ENCODE measurements at places on chromosomes 2 and 18. TPM values are rescaled to one million over a fixed set of nuclear protein-coding genes. Genes with fewer than 3 reads are reported as not detected.

GRCh38 chr2:40416486-40416885 lies 35.4 kb downstream of the SLC8A1 start:
- DNase-seq, result no peak
- no peak overlapping the region for H3K4me3 ChIP-seq
- no peaks in the 10 kb centered on the region for H3K4me1 ChIP-seq

RRM2 gene
- total RNA-seq, result 11.0 TPM

GRCh38 chr2:229300790-229301189 lies 29.7 kb upstream of the PID1 start:
- no peak for DNase-seq
- no peaks in the 10 kb centered on the region for H3K27me3 ChIP-seq
- peaks cover 8% of the 10 kb centered on the region for H3K4me1 ChIP-seq
- H3K27ac ChIP-seq, result no peak overlapping the region
- no peaks in the 10 kb centered on the region for H3K36me3 ChIP-seq

GRCh38 chr2:224611938-224612337 lies 26.8 kb upstream of the CUL3 start:
- no peaks in the 10 kb centered on the region for H3K27me3 ChIP-seq
- no peaks in the 10 kb centered on the region for H3K36me3 ChIP-seq
- DNase-seq, result no peak
- no peak overlapping the region for H3K4me3 ChIP-seq

GRCh38 chr18:5518179-5518770 lies 25.5 kb downstream of the EPB41L3 start:
- no peak overlapping the region for H3K4me3 ChIP-seq
- no peaks in the 10 kb centered on the region for H3K36me3 ChIP-seq
- DNase-seq, result no peak

ZEB2 gene
- total RNA-seq, result 63.6 TPM

GRCh38 chr2:129892360-129892759 lies 87.1 kb upstream of the RAB6C start:
- H3K27me3 ChIP-seq, result no peaks in the 10 kb centered on the region
- H3K4me1 ChIP-seq, result no peaks in the 10 kb centered on the region
- H3K36me3 ChIP-seq, result no peaks in the 10 kb centered on the region
- DNase-seq, result no peak

DNA sequence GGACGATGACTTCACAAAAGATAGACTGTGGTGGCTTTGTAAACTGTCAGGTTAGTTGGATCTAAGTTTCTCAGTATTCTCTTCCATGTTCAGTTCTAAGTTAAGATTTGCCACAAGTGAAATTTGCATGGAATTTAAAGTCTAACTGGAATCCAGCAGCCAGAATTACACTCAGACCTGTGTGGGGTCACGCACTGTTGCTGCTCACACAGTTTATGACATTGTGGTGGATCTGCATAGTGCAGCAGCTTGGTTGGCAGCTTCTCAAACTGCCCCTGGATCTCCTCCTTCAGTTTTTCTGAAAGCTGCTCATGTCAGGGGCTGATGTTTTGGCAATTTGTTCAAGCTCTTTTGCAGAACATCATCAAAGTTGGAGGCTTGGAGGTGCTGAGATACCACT lies 228.1 kb upstream of the KCNJ3 start:
- no peak overlapping the region for H3K27ac ChIP-seq
- no peak overlapping the region for H3K4me3 ChIP-seq
- no peaks in the 10 kb centered on the region for H3K4me1 ChIP-seq
- no peaks in the 10 kb centered on the region for H3K27me3 ChIP-seq
- no peaks in the 10 kb centered on the region for H3K36me3 ChIP-seq
- no peak for DNase-seq

UGT1A3 gene
- total RNA-seq, result not detected

SPATA3 gene
- total RNA-seq, result not detected

GRCh38 chr2:54588244-54588899 lies 132.2 kb downstream of the SPTBN1 start:
- no peaks in the 10 kb centered on the region for H3K36me3 ChIP-seq
- no peak overlapping the region for H3K4me3 ChIP-seq
- peaks cover 81% of the 10 kb centered on the region for H3K4me1 ChIP-seq
- H3K27ac ChIP-seq, result no peak overlapping the region
- DNase-seq, result no peak

DNA sequence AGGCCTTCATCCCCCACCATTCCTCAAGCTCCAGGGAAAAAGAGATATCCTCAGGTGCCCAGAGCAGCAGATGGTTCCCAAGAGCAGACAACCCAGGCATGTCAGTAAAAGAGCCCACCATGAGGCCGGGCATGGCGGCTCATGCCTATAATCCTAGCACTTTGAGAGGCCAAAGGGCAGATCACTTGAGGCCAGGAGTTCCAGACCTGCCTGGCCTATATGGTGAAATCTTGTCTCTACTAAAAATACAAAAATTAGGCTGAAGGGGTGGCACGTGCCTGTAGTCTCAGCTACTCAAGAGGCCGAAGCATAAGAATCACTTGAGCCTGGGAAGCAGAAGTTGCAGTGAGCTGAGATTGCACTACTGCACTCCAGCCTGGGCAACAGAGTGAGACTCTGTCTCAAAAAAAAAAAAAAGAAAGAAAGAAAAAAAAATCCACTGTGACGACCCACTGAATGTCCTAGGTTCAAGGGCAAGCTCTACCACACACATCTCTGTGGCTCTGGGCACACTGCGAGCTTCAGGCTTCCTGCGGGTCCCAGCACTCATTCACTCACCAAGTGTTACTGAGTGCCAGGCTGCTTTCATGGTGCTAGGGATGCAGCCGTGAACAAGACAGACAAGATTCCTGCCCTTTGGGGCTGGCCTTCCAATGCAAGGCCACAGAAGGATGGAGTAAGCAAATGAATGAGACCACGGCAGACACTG lies 6.5 kb upstream of the DUSP2 start:
- H3K27me3 ChIP-seq, result no peaks in the 10 kb centered on the region
- H3K27ac ChIP-seq, result no peak overlapping the region

LRRFIP1 gene
- total RNA-seq, result 132 TPM

DNA sequence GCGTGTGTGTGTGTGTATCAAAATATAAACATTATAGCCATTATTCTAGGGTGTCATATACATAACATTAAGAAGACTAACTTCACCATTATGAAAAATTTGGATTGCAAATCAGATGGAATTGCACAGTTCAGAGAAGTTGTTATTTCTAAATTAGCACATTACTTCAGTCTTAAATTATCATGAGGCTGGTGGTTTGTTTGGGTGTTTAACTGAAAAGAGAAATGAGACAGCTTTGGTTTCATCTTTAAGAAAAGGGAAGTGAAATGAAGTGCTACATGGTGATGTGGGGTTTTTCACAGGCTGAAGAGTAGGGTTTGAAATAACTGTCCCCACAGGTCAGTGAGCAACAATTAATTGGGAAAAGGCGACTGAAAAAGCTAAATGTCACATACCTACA lies 161.2 kb upstream of the XIRP2 start:
- no peaks in the 10 kb centered on the region for H3K27me3 ChIP-seq
- no peaks in the 10 kb centered on the region for H3K4me1 ChIP-seq
- H3K36me3 ChIP-seq, result no peaks in the 10 kb centered on the region
- DNase-seq, result no peak
- no peak overlapping the region for H3K4me3 ChIP-seq
- H3K27ac ChIP-seq, result no peak overlapping the region

DNER gene
- 11.3 TPM for total RNA-seq

SLC9A4 gene
- not detected for total RNA-seq

DNA sequence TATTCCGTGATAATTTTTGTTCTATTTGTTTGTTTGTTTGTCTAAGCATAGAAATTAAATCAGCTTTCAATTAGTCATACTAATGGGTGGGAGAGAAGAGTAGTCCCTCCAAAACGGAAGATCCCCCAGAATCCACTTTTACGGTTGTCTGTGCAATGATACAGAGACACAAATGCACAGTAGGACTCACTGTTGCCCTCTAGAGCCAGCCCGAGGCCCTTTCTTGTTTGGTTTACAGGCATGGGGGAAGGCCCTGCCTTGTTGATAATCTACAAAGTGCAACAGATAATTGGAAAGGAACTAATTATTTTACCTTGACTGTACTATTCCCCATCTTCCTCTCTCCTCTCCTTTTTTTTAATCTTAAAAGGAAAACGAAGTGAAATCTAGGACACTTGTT lies 121.1 kb downstream of the ACOXL start:
- no peaks in the 10 kb centered on the region for H3K27me3 ChIP-seq
- H3K4me3 ChIP-seq, result no peak overlapping the region
- no peak overlapping the region for H3K27ac ChIP-seq
- no peaks in the 10 kb centered on the region for H3K36me3 ChIP-seq
- DNase-seq, result no peak
